ENCODE measurements at places on chromosomes 5 and 9. TPM values are rescaled to one million over a fixed set of nuclear protein-coding genes. Genes with fewer than 3 reads are reported as not detected.
A peak's percentile ranks its signal among the peaks of the same experiment; 100 is the strongest.

DNA sequence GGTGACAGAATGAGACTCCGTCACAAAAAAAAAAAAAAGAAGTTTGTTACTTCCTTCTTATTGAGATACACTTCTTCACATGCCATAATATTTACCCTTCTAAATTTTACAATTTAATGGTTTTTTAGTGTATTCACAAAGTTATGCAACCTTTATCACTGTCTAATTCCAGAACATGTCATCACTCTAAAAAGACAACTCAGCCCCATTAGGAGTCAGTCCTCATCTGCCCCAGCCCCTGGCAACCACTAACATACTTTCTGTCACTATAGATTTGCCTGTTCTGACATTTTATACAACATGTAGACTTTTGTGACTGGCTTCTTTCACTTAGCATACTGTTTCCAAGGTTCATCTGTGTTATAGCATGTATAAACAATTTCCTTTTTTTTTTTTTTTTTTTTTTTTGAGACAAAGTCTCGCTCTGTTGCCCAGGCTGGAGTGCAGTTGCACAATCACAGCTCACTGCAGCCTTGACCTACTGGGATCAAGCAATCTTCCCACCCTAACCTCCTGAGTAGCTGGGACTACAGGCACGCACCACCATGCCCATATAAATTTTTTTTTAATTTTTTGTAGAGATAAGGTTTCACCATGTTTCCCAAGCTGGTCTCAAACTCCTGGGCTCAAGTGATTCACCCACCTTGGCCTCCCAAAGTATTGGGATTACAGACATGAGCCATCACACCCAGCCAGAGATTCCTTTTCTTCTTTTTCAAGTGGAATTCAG, 18.0 kb downstream of the AQP3 start:
- DNase-seq = no peak

GRCh38 chr5:148965511-148966265, 97.2 kb downstream of the SH3TC2 start:
- DNase-seq = peak; percentile 98

DNA sequence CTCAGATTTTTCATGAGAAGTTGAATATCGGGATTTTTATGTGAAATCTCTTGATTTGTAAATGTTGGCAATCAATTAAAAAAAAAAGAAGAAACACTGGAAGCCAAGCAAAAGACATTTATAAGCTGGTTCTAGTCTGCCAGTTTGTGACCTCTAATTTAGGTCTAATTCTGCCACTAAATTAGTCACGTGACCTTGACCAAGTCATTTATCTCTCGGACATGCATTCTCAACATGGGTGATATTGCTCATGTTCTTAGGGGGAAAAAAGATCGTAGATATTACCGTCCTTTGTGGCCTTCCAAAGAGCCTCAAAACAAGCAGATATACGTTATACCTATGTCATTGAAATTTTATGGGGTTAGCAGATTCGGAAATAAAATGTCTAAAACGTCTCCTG, 52.9 kb upstream of the PTPDC1 start:
- no peak for DNase-seq

DNA sequence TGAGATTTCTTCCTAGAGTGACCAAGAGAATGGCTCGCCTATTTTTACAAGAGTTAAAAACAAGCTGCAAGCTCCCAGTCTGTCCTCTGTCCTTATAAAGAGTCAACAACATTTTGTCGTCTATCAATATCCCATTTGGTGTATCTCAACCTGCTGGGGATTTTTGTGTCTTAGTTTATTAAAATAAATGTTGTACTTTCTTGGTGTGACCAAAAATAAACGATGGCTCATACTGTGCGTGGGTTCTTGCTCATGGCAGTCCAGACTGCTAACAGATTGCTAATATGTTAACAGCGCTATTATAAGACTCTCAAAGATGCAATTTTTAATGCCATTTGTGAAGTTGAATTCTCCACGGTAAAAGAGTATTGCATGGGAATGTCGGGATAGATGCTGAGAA, 569.9 kb downstream of the GABRG2 start:
- DNase-seq = no peak

DNA sequence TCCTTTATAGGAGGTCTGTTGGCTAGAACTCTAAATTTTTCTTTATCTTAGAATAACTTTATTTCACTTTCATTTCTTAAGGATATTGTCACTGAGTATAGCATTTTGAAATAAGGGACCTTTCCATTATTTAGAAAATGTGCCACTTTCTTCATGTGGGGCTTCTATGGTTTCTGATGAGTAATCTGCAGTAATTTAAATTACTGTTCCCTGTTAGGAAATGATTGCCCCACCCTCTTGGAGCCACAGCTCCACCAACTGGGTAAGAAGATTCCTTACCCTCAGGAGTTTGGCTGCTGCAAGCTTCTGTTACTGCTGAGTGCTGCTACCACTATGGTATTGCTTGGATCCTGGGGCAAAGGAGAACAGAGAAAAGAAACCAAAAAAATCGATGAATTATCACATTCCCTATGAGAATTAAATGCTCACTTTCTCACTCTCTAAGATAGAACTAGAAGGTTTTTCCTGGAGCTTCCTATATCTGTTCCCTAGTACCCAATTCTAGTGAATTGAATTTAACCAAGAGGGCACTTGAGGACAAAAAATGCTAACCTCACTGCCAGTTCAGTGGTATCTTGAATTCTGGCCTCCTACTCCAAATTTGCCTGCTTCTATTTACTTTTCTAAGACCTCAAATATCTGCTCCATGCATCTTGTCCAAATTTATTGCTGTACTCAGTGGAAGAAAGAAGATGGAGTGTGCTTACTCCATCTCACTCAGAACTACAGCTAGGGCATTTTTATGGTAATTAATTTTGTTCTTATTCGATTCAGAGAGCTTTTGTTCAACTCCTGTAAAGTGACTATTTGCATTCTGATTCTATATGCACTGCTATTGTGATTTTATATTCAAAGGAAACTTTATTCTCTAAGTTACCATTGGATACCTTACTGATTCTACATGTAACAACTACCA, 2111.3 kb downstream of the MAT2B start:
- DNase-seq = no peak

GRCh38 chr5:92206681-92207080, 823.6 kb upstream of the ARRDC3 start:
- no peak for DNase-seq

DNA sequence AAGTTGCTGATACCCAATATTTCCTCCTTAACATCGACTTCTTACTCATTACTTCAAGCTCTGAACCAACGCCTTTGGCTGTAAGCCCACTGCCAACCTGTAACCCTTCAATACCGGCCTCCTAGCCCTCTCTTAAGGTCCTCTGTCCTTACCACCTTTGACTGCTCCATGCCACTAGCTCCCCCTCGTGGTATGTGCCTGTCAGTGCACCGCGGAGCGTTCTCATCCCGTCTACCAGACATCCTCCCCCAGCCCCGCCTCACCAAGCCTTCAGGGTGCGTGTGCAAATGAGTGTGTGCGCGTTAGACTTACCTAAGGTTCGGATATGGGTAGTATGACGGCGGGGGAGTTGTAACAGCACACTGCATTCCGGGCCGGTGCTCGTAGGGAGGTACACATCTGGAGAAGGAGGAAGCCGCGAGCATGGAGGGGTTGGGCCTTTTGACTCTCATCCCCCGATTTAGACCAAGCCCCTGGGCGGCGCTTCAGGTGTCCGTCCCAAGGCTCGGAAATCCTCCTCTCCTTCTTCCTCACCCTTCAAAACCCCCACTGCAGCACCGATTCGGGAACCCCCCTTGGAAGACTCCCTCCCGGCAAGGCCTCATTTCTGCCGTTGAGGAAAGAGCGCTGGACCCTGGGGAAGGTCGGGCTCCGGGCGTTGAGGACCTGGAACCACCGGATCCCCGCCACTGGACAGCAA, 2.8 kb upstream of the MYORG start:
- DNase-seq = peak; percentile 33

DNA sequence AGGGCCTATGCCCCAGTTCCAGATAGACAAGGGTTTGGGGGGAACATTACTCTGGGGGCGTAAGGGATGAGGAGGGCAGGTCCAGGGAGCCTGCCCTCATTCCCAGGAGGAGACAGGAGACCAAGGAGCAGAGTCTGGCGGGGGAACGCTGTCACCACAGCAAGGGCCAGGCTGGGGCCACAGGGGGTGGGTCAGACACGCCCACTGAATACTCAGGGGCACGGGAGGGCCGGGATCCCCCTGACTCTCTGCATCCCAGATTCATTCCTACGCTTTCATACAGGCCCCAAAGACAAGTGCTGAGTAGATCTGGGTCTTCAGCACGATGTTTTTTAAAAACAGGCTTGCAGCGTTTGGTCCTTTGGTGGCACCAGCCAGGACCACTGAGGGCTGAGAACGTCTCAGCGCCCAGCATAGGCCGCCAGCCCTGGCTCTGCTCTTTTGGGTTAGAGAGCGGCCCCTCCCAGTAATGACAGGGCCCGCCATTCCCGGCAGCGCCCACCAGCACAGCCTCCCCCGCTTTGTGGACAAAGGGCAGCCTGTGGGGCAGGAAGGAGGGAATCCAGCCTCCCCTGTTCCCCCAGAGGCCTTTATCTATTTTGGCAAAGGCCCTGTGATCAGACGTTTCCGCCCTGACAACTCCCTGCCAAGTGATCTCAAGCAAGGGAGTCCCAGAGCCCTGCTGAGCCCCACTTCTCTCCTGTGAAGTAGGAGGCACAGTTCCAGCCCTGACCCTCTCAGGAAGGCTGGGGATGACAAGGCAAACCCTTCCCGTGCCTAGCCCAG, 24.9 kb downstream of the NEK6 start:
- DNase-seq = no peak

DNA sequence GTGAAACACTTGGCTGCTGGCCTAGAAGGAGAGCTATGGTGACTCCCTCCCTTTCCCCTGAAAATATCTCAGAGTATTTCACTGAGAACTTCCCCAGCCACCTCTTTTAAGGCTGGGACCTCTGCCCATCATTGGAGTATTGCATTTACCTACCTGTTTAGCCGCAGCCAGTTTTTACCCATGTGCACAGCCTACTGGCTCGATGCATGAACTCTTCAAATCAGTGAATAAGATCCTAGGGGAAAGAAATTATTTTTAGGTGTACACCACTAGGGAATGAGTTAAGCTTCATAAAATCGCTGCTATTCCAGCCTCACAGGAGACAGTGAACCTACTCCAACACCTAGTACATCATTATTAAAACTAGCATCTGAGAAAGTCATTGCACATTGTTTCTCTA, 16.8 kb upstream of the FAM174A start:
- no peak for DNase-seq

DNA sequence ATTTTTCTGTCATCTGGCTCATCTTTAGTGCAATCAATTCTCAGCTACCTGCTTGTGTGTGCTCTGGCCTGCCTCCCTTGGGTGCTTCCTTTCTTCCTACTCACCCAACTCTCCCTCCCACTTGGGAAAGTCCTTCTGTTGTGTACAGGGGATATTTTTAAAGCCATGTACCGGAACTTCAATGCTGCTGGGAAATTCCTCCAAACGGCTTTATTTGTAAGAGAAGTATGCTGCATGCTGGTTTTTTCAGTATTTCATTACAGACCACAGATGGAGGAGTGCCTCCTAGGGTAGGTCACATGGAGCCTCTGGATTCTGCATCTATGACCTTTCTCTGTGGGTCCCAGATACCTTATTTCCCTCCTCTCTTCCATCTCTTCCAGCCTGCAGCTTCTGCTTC, 5.4 kb upstream of the HMHB1 start:
- DNase-seq = no peak

IL3 gene
- not detected for total RNA-seq

CBY3 gene
- not detected for total RNA-seq

ITGA2 gene
- 28.1 TPM for total RNA-seq

Measured in epithelial cell of proximal tubule (primary cell).